Activated CD4-positive, alpha-beta T cell treated with anti-CD3 and anti-CD28 coated beads, Interleukin-2, amount 50 U/mL, for 16 hours (primary cell): ENCODE measurements at places on chromosomes 13 and 19.

GRCh38 chr19:12749938-12750521, 1.6 kb upstream of the BEST2 start:
- no peak for DNase-seq

DNA sequence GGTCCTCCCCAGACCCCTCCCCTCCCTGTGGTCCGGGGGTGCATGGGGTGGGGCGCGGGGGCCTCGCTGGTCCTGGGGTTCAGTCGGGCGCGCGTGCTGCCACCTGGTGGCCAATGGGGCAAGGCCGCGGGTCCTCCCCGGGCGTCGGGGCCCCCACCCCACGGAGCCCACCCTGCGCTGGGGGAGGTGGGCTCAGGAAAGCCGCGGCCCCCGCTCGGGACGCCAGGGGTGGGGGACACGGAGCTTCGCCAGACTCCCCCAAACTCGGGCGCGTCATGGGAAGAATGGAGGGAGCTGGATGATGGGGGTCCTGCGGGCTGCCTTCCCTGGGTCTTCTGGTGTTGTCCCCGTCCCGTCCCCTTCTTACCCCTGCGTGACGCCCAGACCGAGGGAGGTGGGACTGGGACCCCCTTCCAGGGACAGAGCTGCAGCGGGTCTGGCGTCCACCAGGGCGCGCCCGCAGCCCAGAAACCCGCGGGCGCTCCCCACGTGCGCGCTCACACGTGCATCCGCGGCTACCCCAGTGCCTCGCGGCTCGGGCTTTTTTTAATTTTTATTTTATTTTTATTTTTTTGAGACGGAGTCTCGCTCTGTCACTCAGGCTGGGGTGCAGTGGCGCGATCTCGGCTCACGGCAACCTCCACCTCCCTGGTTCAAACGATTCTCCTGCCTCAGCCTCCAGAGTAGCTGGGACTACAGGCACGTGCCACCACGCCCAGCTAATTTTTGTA, 19.8 kb upstream of the TCF3 start:
- DNase-seq, result peak; percentile 34

DNA sequence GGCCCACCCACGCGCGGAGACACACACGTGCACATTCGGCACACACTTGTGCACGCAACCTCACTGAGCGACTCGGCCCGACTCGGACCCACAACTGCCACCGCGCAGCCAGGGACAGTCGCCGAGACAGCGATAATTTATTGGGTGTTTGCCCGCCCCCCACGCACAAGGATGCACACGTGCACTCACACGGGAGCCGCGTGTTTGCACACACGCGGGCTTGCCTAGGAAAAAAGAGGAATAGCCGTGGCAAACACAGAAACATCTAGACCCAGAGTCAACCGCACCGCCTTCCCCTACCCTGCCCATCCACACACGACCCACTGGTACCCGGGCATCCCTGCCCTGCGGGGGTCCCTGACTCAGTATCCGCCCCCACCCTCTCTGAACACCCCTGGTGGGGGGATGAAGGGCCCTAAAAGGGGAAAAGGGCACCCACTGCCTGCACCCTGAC, 1.1 kb upstream of the SSBP4 start:
- DNase-seq, result no peak

GRCh38 chr19:51602189-51602854, 27.9 kb downstream of the SIGLEC5 start:
- no peak for DNase-seq

DNA sequence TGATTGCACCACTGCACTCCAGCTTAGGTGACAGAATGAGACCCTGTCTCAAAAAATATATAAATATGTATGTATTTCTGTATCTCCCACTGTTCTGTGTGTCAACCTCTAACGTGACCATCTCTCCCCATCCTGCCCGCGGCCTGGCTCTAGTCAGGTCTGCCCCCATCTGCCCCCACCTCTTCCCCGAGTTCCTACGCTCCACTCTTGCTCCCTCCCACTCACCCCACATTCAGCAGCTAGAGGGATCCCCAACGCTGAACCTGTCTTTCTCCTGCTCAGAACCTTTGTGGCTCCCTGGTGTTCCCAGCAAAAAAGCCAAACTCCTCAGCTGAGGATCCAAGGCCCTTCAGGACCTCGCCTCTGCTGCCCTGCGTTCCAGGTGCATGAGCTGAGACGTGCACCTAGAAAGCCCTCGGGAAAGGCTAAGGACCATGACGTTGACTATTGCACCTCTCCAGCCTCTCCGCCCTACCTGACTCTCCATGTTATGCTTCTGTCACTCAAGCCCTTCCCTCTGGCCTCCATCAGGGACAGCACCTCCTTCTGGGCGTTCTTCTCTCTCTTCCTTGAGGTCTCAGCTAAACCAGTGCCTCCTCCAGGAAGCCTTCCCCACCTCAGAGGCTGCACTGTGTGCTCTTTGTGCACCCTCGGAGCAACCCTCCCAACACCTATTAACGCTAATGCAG, 18.1 kb downstream of the AKT2 start:
- no peak for DNase-seq

DNA sequence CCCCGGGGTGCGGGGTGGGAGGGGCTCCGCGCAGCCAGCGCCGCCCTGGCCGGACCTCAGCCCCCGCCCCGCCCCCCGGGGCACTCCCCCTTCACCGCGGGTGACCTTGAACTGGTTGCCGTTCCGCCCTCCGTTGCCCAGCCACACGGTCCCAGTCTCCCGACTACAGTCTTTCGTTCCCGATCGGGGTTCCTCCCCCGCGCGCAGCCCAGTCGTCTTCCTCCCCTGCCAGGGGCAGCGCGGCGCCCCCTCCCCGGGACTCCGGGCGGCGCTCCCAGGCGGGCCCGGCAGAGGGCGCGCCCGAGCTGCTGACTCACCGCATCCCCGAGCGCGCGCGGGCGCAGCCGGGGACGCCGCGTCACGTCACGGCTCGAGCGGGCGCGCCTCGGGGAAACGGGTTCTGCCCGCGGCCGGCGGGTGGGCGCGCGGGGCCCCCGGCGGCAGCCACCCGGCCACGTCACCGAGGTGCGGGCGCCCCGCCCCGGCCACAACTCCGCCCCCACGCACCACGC, 459 bp downstream of the MIDN start:
- DNase-seq, result peak; percentile 71

- DNase-seq, result no peak
Observed at GRCh38 chr13:42232671-42233070, 39.3 kb upstream of the AKAP11 start.

- no peak for DNase-seq
Observed at GRCh38 chr13:41606646-41607045, 149.3 kb downstream of the RGCC start.

GRCh38 chr19:28034936-28035335, 1178.0 kb downstream of the UQCRFS1 start:
- DNase-seq, result no peak

- no peak for DNase-seq
Observed at GRCh38 chr19:31119951-31120690, 229.1 kb downstream of the TSHZ3 start.

- no peak for DNase-seq
Observed at GRCh38 chr13:109028624-109029023, 399.2 kb downstream of the MYO16 start.

DNA sequence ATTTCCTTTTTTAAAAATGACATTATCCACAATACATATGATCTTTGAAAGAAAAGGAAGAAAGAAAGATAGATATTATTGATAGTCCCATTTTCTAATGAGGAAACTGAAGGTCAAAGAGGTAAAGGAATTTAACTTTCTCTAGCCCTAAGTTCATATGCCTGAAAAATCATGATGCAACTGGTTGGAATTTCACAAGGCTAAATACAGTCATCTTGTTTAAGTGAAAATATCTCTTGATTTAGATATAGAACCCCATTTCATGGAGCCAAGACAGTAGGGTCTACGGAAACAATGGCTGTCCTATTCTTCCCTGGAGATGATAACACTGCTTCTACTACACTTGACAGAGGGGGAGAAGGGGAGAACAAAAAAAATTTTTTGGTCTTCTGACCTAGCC, 366.2 kb downstream of the DNAJC15 start:
- DNase-seq, result no peak

DNA sequence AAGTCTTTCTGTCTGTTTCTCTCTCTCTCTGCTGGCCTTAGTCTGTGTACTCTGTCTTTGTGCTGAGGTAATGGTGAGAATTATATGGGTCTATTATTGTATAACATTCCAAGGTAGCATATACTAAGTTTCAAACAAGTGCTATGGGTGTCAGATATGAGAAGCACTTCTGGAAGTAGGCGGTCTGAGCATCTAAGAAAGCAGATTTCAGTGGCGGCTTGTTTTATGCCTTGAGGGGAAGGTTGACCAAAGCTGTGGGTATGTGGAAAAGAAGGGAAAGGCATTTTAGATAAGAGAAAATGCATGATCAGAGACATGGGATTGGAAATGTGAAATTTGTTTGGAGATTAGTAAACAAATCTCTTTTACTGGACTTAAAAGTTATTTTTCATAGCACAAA, 348.5 kb downstream of the RFC3 start:
- no peak for DNase-seq

DNA sequence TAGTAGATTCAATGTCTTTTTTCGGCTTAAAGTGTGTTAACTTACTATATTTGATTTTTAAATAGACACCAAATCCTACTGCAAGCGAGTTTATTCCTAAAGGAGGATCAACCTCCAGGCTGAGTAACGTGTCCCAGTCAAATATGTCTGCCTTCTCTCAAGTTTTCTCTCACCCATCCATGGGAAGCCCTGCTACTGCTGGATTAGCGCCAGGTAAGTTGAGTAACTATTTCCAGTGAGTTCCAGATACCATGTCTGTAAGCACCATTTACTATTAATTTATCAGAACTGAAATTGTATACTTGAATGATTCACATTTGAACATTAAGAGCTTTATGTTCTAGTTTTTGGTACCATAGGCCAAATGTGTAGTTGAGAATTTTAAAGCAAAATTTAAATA, 81.8 kb downstream of the PAN3 start:
- DNase-seq, result no peak

- DNase-seq, result no peak
Observed at GRCh38 chr13:48993150-48993549, 17.4 kb downstream of the FNDC3A start.

DNA sequence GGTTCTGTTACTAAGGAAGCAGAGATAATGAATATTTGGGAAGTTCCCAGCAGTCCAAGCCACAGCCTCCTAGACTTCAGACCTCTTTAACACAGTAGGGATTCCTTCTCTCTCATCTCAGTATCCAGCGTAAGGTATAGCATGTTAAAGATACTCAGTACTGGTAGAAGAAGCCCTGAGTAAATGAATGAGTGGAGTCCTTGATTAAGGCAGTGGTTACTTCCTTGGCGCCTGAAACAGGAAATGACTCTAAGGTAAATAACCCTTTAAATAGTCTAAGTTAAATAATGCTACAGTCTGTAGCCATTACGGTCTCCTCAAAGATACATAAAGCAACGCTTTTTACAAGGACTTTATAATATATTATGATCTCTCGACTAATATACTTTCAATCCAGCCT, 650.8 kb upstream of the MIR17HG start:
- no peak for DNase-seq

- DNase-seq, result peak; percentile 88
Observed at GRCh38 chr13:46295491-46296114, 83.9 kb downstream of the LRRC63 start.

DNA sequence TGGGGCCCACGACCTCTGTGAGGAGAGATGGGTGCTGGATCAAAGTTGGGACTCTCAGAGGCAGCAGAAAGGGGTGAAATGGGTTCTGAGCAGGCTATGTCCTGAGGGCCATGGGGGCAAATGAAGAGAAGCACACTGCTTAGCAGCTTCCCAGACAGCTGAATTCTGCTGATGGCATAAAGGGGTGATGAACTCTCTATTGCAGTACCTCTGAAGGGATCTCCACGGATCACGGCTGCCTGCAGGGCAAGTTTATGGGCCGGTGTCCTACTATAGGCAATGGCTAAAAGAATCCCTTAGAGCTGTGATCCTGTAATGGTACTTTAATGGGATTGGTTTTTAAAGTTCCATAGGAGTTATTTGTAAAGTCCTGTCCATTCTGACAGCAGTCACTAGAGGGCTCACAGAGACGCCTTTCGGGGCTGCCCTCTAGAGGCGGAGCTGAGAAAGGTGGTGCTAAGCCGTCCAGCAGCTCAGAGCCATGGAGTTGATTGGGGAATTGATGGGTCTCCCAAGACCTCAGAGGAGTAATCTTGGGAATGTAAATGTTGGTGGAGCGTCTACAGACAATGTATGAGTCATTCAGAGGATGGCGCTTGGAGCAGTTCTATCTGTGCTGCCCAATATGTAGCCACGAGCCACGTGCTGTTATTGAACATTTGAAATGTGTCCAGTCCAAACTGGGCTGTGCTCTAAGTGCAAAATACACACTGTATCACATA, 287.3 kb downstream of the COG6 start:
- DNase-seq, result peak; percentile 74

- no peak for DNase-seq
Observed at GRCh38 chr19:5672708-5673459, 7.4 kb downstream of the MICOS13 start.

GRCh38 chr19:10269333-10270179, 1.4 kb upstream of the ICAM1 start:
- DNase-seq, result peak; percentile 91

GRCh38 chr13:25266706-25267105, 20.6 kb downstream of the MTMR6 start:
- no peak for DNase-seq
